ENCODE measurements at places on chromosomes 11 and 22. TPM values are rescaled to one million over a fixed set of nuclear protein-coding genes. Genes with fewer than 3 reads are reported as not detected.

EXPH5 gene
- 0.09 TPM for total RNA-seq

HTR3A gene
- not detected for total RNA-seq

FXYD2 gene
- total RNA-seq: 1.8 TPM

PGA3 gene
- not detected for total RNA-seq

Data from endothelial cell of umbilical vein (primary cell).